ENCODE measurements at places on chromosomes 11 and 22.

DNA sequence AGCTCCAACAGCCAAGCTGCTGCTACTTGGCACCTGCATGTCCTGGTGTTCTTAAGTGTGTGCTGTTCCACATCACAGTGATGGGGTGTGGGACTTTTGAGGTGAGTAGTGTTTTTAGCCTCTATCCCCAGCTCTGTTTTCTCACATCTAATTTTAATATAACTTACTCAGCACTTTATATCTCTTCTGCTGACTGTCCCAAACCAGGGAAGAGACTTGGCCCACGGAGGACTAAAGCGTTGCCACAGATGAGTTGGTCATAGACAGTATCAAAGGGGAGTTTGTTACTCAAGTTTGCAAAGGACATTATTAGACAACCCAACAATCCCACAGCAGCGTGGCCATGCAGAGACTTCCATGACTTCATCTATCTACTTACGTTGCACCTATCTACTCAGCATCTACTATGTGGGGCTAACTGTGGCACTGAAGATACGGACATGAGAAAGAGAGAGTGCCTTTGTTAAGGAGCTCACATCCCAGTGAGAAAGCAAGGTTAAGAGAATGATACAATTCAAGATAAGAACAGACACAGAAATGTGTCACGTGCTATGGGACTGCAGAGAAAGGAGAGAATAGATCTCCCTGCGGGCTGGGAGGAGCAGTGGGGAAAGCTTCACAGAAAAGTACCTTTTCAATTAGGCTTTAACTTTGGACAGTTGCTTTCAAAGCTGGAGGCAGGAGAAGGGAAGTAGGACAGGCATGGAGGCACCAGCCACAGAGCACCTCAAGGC lies 82.4 kb downstream of the ME3 start:
- no peak for DNase-seq

DNA sequence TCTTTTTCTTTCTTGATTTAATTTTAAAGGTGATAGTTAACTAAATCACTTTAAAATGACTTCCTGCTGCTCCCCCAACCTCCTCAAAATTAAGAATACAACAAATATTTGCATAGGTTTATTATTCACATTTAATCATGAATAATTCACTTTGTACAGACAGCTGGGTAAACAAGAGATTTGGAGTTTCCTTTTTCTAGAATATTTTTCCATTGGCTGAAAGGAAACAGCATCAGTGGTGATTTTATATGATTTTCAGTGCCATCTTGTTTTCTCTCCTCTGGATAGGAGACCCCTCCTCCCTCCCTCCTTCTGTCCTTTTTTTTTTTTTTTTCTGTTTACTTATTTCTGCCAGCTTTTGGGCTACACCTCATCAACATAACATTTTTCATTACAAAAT lies 60.5 kb downstream of the LIF start:
- DNase-seq: no peak

GRCh38 chr22:37449331-37450001 lies 22.2 kb upstream of the ELFN2 start:
- DNase-seq: no peak

DNA sequence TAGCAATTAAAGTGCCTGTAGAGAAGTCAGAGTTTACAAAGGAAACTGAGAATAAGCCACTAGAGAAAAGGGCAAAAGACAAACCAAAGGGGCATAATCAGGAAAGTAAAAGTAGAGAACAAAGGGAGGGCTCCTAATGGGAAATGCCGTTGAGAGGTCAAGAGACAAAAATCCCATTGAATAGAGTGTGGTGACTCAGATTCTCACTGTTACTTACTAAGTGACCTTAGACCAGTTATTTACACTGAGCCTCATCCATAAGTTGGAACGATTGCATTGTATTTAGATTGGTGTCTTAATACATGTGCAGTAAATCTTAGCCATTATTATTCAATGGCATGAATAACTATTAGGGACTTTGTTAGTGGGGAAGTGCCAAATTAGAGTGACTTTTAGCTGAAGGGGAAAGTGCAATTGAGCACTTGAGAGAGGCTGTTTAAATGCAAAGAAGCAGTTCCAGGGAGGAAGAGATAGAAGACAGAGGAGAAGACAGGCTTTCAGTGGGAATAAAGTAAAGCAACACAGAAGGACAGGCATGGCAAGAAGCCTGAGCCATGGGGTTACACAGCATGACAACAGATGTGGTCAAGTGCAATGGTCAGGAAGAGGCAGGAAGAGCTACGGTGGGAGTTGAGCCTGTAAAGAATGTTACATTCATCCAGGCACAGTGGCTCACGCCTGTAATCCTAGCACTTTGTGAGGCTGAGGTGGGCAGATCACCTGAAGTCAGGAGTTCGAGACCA lies 82.6 kb downstream of the UBASH3B start:
- DNase-seq: no peak

GRCh38 chr11:69958308-69958707 lies 119.8 kb upstream of the ANO1 start:
- DNase-seq: no peak

- no peak for DNase-seq
Measured at GRCh38 chr11:17197431-17197898, 10.3 kb downstream of the PIK3C2A start.

- no peak for DNase-seq
Measured at GRCh38 chr11:126210871-126211235, 597 bp downstream of the RPUSD4 start.

DNA sequence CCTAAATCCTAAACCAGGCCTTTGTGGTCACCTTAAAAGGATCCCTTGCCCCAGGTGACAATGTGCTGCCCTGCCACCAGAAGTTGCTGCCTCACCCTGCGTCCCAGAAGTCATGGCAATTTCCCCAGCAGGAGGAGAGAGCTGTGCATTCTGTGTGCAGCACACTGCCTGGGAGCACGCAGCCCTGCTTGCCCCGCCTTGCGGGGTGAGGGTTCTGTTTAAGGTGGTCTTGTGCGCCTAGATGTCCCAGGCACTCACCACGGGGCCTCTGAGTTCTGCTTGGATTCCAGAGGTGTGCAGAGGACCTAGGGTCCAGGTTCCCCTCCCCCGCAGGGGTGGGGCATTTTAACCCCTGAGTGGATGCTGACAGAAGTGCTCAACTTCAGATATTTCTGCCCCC lies 95.0 kb downstream of the GRAMD1B start:
- no peak for DNase-seq

- DNase-seq: no peak
Measured at GRCh38 chr11:134359646-134360045, 27.9 kb downstream of the GLB1L2 start.

DNA sequence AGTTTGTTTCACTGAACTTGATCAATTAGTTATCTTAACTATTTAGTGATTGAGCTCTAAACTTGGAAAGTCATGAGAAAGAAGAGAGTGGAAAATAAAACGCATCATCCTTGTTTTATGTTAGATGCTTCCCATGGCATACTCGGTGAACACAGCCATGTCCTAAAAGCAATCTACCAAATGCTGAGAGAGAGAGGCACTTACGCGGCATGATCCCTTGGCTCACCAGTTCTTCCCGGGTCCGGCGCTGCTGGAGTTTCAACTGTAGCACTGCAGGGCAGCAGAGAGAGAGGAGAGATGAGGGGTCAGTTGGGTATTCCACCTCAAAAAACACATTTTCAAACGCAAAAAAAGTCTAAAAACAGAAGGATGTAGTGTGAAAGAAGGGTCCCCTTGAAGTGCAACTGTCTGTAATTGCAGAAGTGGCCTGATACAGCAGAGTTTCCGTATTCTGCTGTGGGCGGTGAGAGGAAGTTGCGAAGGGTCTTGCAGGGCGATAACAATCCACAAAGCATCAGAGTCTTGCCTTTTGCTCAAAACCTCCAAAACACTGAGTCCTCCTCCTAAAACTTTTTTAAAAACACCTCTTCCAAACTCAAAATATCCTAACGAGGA lies 92.7 kb downstream of the SGSM3 start:
- DNase-seq: peak; percentile 59

- DNase-seq: no peak
Measured at GRCh38 chr22:28815111-28815510, 14.7 kb upstream of the XBP1 start.

GRCh38 chr11:10979529-10979928 lies 121.7 kb upstream of the ZBED5 start:
- DNase-seq: no peak

GRCh38 chr11:131750152-131750551 lies 379.7 kb downstream of the NTM start:
- no peak for DNase-seq

DNA sequence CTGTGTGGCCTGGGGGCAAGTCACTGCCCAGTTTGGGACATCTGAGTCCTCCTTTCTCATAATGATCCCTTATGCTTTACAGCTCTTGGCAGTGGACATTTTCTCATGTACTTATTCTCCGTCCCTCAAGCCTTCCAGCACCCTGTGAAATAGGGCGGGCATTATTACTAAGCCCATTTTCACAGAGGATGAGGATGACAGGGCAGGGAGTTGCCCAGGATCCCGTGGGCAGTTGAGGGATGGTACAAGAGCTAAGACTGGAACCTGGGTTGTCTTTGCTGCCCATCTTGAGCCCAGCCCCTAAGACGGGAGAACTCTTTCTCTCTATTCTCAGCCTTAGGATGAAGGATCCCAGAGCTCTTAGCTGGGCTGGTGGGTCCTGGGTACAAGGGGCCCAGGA lies 11.2 kb downstream of the CD82 start:
- DNase-seq: no peak

- DNase-seq: no peak
Measured at GRCh38 chr11:85316967-85317366, 310.2 kb downstream of the DLG2 start.

- DNase-seq: no peak
Measured at GRCh38 chr22:50702261-50702671, 29.6 kb downstream of the SHANK3 start.

GRCh38 chr22:44870021-44870420 lies 117.6 kb downstream of the ARHGAP8 start:
- DNase-seq: no peak

- DNase-seq: no peak
Measured at GRCh38 chr11:73914284-73914683, 36.5 kb upstream of the DNAJB13 start.

DNA sequence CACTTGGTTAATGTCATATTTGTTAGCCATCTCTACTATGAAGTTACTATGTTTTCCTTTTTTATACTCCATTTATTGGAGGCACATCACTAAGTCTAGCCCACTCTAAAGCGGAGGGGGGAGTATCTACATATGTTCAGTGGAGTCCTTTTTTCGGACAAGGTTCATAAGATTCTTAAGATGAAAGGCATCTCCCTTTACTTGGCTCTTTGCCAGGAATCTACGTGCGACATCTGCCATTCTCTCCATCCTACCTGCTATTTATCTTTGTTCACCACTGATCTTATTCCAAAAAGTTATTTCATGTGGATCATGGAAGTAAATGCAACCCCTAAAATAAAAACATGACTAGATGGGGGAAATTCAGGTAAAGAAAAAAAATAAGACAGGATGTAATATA lies 77.4 kb upstream of the YWHAH start:
- no peak for DNase-seq

DNA sequence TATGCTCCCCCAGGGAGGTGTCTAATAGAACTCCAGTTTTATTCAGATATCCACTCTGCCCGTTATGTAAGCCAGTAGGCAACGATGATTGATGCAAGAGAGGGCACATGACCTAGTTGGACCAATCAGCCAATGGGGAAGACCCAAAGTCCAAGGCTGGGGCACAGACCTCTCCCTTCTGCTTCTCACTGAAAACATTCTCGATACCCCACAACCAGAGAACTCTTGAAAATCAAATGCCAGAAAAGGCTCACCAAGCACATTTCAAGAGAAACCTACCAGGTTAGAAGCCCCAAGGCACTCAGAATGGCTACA lies 7.4 kb downstream of the HIRA start:
- DNase-seq: no peak

- DNase-seq: peak; percentile 72
Measured at GRCh38 chr11:117818041-117818873, 6.3 kb downstream of the FXYD2 start.

- DNase-seq: peak; percentile 83
Measured at GRCh38 chr11:76680518-76681425, 10.2 kb upstream of the LRRC32 start.
